Stimulated activated CD8-positive, alpha-beta memory T cell treated with anti-CD3 and anti-CD28 coated beads, Interleukin-4, amount 100 ng/mL, for 4 hours (primary cell): ENCODE measurements at places on chromosomes 5 and 9.

DNA sequence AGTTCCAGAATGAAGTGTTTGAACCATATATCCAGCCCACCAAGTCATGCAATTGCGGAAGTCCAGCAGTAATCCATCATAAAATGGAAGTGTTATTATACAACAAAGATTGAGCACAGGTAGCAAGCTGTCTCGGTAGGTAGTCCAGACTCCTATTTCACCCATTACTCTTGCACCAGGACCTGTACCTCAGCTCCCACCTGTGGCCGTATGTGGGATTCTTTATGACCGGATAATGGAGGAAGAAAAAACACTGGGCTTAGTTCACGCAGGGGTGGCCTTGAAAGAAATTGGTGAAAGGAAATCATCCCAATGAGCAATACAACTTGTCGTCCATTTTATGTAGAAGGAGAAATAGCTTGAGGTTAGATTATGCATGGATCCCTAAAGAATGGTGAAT, 216.3 kb downstream of the ESM1 start:
- no peak for DNase-seq

GRCh38 chr5:59209758-59210359, 627.0 kb downstream of the RAB3C start:
- no peak for DNase-seq

- no peak for DNase-seq
Measured at GRCh38 chr5:68845131-68845530, 248.7 kb upstream of the SLC30A5 start.

DNA sequence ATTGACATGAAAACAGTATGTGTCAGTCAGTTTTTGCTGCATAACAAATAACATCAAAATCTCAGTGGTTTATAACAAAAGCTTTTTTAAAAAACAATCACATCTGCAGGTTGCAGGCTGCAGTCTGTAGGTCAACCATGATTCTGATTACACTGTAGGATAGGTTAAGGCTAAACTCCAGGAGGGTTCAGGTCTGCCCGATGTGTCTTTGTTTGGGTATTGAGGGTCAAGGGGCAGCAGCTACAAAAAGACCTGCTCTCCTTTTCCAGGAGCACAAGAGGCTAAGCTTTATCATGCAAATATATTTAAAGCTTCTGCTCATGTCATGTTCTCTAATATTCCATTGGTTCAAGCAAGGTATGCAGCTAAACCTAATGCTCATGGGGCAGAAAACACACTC, 18.2 kb downstream of the GRIA1 start:
- no peak for DNase-seq

DNA sequence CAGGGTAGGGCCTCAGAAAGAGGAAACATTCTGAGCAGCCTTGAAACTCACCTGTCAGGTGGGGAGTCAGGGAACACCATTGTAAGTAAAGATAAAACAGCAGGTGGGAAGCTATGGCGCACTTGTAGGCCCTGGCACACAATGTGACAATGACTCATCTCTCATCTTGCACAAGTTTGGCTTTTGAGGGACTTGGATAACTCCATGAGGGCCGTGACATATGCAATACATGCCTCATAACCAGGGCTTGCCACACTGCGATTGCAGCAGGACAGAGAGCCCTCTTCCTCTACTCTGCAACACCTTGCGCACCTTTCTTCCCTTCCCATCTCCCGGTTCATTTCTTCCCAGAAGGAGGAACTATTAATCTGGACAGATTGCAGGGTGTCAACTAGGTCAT, 144.9 kb downstream of the CEP120 start:
- DNase-seq = no peak

DNA sequence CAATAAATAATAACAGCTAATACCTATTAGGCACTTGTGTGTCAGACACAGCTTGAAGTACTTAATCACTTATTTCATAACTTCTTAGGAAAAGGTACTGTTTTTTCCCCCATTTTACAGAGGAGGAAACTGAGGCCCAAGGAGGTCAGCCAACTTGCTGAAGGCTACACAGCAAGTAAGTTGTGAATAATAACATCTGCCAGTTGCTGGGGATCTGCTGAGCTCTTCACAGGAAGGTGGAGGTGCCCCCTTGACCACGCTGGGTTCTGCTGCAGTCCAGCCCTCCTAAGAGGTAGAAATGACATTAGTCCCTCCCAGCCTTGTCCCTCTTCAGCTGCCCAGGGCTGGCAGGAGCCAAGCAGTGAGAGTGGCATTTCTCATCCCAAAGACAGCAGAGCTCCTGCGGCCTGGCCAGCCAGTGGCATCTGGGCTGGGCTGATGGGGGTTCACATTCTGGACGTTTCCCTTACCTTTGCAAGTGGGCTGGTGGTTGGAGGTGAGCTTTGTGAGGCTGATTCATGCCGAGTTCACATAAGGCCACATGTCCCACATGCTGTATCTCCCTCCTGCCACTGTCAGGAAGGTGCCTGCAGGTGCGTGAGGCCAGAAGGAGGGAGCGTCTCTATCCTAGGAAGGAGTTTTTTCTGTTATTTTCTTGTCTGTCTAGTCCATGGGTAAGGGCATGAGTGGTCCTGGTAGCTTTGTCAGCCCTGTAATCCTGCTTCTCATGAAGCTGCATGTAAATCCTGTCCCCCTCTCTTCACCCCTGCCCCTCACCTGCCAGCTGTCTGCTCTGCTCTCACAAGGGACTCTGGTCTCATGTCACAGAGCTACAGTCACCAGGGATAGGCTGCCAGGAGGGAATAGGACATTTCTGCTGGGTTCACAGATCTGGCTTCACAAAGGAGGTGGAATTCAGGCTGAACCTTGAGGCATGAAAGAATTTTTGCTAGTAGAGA, 171.7 kb downstream of the MACROH2A1 start:
- DNase-seq = no peak

DNA sequence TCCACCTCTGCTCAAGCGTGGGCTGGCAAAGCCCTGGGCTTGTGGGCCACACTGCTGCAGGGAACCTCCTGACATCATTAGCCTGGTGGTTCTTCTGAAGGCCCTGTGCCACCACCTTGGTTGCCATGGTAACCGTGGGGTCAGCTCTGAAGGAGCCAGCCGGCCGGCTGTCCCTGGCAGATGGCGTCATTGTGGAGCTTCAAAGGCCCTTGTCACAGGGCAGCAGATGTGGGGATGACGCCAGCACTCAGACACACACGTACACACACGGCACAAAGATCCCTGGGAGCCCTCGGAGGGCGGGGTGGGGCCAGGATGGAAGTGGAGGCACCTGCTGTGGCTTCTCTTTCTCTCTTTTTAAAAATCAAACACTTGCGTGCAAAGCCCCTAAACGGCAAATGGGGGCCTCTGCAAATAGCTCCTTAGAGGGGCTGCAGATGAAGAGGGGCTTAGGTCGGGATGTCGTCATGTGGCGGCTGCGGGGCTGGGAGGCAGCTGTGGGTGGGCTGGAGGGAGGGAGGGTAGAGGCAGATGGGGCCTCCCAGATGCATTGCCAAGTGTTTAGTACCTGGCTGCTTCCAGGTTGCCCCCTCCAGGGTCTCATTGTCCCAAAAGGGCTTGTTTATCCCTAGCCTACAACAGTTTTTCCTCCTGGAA, 19.5 kb upstream of the RPL26L1 start:
- no peak for DNase-seq

- no peak for DNase-seq
Measured at GRCh38 chr5:136802383-136802782, 437.0 kb upstream of the TRPC7 start.

GRCh38 chr5:50667023-50667652, 701 bp downstream of the PARP8 start:
- DNase-seq = peak; percentile 20

- DNase-seq = no peak
Measured at GRCh38 chr5:158979749-158980521, 119.8 kb downstream of the EBF1 start.

DNA sequence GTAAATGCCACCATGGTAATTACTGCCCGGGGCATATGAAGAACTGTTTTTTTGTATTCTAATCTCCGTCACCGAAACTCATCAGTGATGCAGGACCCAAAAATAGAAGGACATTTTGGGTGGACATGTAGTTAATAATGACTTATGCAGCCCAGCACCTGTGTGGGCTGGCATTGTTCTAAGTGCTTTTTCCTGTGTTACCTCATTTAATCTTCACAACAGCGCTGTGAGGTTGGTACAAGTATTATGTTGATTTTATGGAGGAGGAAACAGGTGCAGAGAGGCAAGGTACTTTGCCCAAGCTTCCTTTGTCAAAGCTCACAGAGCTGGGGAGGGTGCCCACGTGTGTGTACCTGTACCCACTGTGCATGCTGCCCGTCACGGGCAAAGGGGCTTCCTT, 58.4 kb downstream of the DAPK1 start:
- DNase-seq = no peak

DNA sequence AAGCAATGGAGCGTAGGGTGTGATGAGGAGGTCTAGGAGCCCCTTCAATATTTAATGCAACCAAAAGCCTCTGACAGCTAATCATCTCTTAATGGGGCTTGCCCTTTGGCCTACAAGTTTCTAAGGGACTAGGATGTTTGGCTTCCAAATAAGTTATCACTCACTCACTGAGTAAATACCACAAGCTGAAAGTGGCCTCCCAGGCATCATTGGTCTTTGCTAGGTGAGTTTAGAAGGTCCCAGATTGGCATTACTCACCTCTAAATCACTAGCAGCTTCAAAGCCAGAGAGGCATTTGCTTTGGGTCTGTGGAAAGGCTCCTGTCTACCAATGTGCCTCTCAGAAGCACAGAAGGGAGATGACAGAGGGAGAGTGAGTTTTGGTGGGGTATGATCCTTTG, 344.2 kb downstream of the NTRK2 start:
- no peak for DNase-seq

- no peak for DNase-seq
Measured at GRCh38 chr5:107154593-107154992, 516.1 kb downstream of the EFNA5 start.

- DNase-seq = no peak
Measured at GRCh38 chr9:72649127-72649442, 127.7 kb downstream of the TMC1 start.

GRCh38 chr9:133787754-133788025, 49.5 kb upstream of the SARDH start:
- DNase-seq = no peak

DNA sequence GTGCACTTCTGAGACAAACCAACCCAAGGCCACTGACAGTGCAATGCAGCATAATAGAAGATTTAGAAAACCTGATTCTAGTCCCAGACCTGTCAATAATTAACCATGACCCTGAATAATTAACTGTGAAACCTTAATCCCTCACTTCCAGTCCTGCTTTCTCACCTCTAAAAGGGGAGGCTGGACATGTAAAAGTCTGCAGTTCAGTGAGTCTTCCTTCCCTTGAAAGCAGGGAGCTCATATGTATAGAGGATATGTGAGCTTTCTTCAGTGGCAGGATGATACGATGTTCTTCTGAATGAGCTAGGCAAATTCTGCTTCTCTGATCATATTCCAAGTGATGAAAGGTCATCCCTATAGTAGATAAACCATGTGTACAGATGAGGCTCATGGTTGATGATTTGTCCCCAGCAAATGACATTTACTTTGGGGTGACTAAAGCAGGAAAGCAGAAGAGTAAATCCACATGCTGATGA, 2.9 kb downstream of the KCNV2 start:
- no peak for DNase-seq

GRCh38 chr9:17025281-17025680, 109.6 kb upstream of the CNTLN start:
- no peak for DNase-seq

DNA sequence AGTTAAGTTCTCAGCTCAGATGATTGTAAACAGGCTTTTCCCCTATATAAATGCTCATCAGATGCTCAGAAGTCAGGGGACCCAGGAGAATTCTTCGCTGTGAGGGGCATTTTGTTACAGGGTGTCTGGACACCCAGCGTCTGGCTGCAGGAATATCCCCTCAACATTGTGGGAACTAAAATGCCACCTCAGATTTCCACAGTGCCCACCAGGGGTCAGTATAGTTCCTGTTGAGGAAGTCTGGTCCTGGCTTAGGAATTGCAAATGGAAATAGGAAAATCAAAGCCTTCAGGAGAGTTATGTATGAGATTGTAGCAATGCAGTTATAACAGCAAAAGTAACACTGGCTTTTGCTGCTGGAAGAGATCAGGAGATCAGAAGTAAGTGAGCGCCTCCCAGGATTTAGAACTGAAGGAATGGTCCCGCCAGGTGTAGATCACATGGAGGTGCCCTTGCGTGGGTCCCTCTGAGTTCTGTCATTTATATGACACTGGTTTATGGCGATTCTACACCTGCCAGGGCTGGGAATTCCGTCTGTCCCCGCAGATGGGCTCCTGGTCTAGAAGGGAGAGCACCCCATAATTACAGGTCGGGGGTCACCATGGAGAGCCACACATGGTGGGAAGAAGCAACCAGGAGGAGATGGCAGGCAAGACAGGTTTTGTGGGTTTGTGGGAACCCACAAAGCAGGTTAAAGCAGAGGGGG, 47.1 kb upstream of the CTSL start:
- DNase-seq = no peak

DNA sequence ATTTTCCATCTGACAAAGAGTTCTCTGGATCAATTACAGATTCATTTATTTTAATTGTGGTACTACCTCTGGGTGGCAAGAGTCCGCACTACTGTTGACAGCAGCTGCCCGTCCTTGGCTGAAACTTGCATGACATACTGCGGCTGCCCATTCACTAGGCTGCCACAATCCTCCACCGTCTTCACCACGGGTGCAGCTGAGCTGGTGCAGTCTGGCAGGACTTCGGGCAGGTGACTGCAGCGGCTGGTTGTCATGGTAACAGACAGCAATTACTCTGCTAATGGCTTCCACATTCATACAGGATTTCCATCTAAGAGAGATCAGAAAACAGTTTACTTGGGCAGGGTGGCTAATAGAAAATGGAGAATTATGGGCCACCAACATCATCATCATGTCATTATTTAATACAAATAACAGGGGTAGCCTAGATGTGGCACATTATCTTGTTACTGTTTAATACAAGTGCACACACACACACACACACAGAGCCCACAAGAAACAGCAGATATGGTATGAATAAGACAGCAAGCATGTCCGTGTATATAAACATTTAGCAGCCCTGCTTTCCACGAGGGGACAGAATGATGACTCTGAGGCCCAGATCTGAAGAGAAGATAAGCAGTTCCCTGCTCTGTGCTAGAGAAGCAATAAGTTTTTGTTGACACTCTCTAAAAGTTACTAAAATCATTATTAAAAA, 112.3 kb downstream of the MARCHF3 start:
- DNase-seq = no peak

DNA sequence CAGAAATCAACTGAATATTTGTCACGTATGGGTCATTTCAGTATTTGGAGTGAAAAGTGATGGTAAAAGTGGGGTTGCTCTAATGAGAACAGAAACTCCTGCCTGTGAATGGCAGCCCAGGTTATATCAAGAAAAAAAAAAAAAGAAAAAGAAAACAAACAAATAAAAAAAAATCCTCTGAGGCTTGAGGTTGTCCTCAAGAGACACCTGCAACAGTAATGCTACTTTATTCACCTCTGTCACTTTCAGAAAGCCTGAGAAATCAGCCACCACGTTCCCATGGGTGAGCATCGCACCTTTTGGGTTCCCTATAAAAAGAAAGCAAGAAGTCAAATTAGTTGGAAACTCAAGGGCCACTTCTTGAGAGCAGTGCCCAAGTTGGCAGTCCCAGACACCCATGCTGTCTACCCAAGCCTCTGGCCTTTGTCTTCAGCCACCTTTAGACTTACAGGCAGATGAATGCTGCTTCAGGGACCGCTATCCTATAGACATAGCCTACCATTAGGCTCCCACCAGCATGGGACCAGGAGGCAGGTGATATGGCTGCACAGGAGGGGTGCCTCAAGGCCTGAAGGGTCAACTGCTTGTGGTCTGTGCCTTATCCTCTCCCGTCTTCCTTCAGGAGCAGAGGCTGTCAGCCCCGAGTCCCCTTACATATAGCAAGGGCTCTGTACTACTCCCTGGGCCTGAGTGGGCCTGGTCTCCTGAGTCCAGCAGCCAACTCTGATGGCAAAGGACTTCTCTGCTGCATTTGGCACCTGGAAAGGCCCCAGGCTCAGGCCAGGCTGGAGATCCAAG, 31.1 kb upstream of the MEIKIN start:
- no peak for DNase-seq
